NCI-H1930 (cell line): ENCODE measurements at places on chromosomes 12 and 14.

- DNase-seq: no peak
Measured at GRCh38 chr14:53441789-53442188, 288.7 kb upstream of the DDHD1 start.

GRCh38 chr14:101854366-101854765 lies 92.9 kb downstream of the PPP2R5C start:
- no peak for DNase-seq

DNA sequence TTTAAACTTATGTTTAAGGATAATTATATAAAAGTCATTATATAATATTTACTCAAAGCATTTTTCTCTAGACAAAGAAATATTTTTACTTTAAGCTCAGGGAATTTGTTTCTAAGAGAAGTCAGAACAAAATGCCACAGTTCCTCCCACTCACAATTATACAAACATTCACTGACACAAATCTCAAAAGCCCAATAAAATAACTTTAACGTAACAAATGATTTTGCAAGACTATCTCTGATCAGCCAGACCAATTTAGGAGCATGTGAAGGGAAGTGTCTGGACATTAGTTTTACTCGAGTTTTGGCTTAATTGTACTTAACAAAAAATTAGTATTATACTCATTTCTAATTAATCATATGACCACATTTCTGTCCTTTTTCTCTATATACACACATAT lies 41.2 kb downstream of the COCH start:
- no peak for DNase-seq

DNA sequence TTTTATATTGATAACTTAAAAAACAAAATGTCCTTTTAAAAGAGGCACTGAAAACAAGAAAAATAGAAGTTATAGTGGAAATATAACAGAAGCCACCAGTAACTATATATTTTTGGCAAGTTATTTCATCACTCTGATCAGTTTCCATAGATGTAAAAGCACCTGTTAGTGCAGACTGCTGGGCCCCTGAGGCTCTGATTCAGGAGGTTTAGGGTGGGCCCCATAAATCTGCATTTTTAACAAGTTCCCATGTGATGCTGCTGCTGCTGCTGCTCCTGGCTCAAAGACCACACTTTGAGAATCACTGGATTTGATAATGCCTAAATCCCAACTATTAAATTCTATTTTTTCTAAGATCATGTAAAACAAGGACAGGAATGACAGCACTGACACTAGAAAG lies 251.1 kb downstream of the MED13L start:
- no peak for DNase-seq

DNA sequence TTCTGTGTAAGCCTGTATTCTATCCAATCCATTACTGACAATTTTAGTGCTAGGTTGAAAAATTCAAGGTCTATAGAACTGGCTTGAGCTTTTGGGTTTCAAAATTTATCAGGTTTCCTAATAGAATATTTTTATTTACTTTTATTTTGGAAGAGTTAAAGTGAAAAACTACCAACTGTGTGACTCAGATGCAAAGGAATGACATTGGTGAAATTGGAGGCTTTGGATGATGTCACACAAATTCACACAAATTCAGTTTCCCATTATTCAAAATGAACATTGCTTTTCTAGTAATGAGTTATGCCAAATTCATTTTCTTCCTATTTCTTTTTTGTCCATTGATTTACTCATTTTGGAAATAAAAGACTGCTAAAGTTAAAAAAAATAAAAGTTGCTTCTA lies 186.9 kb downstream of the ALX1 start:
- DNase-seq: no peak

GRCh38 chr14:86521031-86521730 lies 991.2 kb downstream of the FLRT2 start:
- DNase-seq: no peak

- peak; percentile 40 for DNase-seq
Measured at GRCh38 chr12:70576341-70577282, 60.6 kb downstream of the PTPRB start.

- DNase-seq: no peak
Measured at GRCh38 chr14:29035134-29035533, 268.5 kb downstream of the FOXG1 start.

- no peak for DNase-seq
Measured at GRCh38 chr12:27220055-27220987, 23.8 kb upstream of the STK38L start.

DNA sequence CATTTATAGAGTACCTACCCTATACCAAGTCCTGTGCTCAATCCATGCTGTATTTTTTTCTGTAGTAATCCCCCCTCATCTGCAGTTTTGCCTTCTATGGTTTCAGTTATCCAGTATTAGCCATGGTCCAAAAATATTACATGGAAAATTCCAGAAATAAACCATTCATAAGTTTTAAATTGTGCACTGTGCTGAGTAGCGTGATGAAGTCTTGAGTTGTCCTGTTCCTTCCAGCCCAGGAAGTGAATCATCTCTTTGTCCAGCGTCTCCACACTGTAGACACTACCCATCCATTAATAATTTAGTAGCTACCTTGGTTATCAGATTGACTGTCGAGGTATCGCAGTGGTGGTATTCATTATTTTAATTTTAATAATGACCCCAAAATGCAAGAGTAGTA lies 54.2 kb downstream of the SUDS3 start:
- DNase-seq: no peak

GRCh38 chr14:63478010-63478409 lies 65.2 kb downstream of the PPP2R5E start:
- DNase-seq: no peak

DNA sequence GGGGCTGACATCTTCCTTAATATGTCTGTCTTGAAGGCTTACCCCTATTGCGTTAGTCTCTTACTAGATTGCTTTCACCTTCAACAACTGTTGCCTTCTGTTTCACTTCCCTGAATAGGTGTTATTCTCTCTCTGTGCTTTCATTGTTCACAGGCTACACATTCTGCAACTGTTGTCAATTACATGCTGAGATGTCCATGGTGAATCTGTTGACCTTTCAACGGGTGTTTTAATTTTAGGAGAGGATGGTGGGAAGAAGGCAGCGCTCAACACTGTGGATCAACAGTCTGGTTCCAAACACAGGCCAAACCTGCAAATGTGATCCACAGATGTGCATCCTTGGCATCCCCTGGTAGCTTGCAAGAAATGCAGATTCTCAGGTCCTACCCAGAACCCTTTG lies 101.9 kb downstream of the DACT1 start:
- no peak for DNase-seq

- DNase-seq: no peak
Measured at GRCh38 chr12:122990961-122991622, 10.6 kb downstream of the ARL6IP4 start.

DNA sequence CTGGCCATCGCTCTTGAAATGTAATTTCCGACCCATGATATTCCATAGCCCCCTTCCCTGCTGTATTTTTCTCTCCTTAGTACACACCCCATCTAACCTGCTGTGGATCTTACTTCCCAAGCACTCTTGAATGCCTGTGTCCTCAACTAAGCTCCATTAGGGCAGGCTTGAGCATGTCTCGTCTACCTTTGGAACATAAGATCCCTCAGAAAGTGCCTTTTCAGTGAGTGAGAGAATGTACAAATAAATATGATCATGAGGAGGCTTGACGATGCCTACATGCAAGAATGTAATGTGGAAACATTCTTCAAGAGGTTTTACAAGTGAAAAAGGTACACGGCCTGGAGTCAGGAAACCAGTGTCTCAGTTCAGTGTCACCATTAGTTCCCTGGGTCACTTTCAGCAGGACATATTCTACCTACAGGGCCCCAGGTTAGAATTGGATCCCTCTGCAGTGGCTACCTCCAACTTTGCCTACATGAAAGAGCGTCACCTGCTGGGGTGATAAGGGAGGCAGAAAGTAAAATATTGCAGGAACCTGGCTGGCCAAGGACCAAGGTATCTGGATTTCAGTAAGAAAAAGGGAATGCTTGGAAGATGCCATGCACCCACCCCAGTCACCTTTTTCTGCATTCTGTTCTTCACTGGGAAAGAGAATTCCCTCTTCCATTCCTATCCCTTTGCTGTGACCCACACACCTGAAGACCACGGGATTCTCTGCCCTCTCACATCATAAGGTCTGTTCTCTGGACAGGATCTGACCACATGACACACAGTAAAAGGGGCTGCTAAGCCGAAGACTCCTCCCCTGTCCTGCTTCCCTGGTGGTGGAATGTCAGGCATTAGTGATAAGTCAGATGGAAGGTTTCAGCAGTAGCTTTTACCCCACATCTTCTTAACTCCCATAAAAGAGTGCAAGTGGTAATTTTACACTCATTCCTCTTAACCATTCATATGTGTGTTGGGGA lies 24.6 kb upstream of the SERPINA1 start:
- no peak for DNase-seq

- DNase-seq: no peak
Measured at GRCh38 chr12:43029971-43030370, 440.4 kb upstream of the PRICKLE1 start.

DNA sequence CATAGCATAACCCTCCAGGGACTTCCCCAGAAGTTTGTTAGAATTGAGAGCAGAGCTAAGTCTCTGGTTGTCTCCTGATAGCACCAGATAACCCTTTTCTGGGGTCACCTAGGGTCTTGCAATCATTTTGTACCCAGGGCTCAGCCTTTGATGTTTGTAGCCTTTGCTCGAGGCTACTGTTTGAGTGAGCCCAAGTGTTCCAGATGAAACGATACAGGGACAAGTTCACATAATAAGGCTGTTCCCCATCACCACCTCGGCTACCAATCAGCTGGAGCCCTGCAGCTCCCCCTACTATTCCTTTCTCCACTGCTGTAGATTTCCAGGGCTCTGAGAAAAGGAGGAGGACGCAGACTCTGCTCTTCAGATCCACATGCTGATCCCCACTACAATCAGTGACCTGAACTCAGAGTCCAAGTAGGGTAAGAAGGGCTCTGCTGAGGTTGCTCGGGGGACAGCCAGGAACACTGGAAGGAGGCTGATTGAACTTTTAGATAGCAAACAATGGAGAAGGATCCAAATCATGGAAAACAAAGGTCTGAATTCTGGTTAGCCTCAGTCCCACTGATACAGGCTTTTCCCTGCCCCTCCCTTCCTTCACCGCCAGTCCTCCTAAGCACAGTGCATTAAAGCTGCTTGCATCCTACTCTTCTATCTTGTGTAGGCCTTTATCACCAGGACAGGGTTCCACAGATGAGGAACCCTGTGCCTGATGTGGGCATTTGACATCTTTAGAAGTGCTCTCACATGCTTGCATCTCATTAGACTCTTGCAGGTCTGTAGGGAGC lies at the start of gene EDDM3A:
TSS of gene EDDM3A (plus strand) at position 317 of the 788 bp plus-strand sequence. CDS start 1,694 bp downstream, outside the sequence.
- no peak for DNase-seq

- DNase-seq: no peak
Measured at GRCh38 chr14:83867566-83868225, 1662.2 kb upstream of the FLRT2 start.

DNA sequence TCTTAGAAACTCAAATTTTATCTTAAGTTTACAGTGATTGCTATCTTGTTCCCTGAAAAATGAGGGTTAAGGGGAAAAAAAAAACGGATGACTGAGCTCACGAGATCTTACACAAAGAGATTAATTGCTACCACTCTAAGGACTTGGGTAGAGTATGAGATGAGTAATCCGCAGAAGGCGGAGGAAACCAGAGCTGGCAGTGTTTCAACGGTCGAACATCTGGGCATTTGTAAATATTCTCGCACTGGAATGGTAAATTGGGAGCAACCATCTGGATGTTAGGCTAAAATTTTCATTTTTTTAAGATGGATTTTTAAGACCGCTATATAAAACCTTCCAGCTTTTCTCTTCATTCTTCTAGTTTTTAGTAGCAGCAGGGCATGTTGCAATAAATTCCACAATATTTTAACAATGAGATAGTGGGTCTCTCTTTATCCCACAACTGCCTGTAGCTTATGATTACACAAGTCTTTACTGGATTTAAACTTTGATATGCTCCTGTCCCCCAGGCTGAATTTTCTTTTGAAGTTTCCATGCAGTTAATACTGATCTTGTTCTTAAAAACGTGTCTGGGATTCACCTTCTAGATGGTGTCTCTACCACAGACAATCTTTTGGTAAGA lies 1324.1 kb downstream of the AACS start:
- no peak for DNase-seq

DNA sequence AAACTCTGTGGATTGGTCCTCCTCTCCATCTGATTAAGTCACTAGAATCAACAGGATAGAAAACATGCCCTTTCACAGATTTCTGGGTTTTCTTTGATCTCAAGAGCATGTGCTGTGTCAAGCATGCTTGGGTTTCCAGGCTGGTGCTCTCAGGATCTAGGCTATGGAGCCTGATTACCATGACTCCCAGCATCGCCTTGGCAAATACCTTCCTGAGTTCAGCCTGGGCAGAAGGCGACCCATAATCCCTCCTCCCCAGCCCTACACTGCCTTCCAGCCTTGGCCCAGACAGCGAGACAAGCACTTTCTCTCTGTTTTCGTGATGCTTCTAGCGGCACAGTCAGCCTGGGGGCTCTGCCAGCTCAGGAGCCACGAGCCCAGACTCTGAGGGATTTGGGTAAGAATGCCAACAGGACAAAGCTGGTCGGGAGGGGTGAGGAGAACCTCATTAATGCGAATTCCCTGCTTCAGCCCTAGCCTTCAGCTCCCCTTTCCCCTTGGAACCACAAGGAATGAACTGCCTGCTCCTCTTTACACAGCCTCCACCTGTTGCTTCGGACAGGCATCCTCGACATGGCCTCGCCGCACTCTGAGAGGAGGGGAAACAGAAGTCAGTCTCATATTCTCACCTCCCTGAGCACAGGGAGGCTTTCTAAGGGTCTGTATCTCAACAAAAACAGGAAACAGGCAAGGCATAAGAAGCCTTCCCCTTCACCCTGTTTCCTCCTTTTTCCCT lies 227.1 kb downstream of the MSRB3 start:
- DNase-seq: no peak
